ENCODE measurements at places on chromosomes 5 and 9.

DNA sequence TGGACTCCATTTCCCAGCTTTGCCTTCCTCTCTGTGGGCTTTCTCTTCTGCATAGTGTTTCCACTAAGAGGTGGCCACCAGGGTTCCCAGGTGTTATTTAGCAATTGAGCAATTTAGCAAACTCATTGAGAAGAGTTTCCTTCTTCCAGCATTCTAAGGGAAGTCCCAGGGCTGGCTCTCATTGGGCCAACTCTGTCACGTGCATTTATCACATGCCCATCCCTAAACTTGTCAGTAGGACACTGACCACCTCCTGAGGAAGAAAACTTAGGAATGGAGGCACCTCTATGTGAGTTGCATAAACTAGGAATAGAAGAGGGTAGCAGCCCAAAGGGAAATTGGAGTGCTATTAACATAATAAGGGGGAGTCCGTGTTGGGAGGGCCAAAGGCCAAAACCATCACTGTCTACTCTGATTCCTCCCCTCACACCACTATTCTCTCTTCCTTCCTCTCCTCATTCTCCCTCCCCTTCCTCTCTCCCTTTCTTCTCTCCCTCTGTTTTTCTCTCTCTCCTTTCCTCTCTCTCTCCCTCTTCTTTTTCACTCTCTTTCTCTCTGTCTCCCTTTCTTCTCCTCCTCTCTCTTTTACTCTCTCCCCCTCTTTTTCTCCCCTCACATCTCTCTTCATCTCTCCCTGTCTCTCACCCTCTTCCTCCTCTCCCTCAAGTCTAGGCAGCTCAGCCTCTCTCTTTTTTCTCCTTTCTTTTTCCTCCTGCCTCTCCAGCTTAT is 213.4 kb downstream of the PALM2AKAP2 start:
- DNase-seq: no peak

DNA sequence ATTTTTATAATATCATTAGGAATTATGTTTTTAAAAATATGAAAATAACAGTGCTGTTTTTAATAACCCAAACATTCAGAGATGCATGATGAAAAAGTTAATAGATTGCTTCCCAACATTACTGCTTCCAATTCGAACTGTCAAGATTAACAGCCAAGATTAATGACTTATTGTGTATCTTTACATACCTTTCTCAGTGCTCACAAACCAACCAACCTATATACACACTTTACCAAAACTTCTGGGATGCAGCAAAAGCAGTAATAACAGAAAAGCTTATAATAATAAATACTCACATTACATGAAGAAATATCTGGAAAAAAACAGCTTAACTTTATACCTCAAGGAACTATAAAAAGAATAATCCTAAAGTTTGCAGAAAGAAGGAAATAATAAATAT is 82.1 kb downstream of the TMEM232 start:
- no peak for DNase-seq

- no peak for DNase-seq
Measured at GRCh38 chr9:99803694-99804093, 18.0 kb upstream of the NR4A3 start.

- DNase-seq: no peak
Measured at GRCh38 chr5:144575736-144576135, 405.1 kb downstream of the KCTD16 start.

- no peak for DNase-seq
Measured at GRCh38 chr9:20479419-20480155, 142.7 kb downstream of the MLLT3 start.

GRCh38 chr5:102289251-102289899 is 6.7 kb downstream of the SLCO4C1 start:
- no peak for DNase-seq

GRCh38 chr9:100465274-100465673 is 7.7 kb upstream of the TMEFF1 start:
- DNase-seq: no peak

DNA sequence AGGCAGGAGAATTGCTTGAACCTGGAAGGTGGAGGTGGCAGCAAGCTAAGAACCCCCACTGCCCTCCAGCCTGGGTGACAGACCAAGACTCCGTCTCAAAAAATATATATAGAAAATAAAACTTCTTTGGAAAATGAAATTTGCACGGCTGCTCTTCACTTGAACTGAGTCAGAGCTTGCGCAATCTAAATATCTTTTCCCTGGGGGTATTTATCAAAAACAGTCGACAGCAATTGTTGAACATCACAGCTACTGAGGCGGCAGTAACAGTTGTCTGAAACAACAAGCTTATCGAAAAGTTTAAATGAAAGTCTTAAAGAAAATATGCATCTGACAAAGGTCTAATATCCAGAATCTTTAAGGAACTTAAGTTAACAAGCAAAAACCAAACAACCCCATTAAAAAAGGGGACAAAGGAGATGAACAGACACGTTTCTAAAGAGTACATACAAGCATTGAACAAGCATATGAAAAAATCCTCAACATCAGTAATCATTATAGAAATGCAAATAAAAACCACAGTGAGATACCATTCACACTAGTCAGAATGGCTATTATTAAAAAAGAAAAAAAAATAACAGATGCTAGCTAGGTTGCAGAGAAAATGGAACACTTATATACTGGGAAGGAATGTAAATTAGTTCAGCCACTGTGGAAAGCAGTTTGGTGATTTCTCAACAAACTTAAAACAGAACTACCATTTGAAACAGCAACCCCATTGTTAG is 153.6 kb upstream of the CDH9 start:
- no peak for DNase-seq
